ENCODE measurements at places on chromosomes 16 and 17. TPM values are rescaled to one million over a fixed set of nuclear protein-coding genes. Genes with fewer than 3 reads are reported as not detected.

Gene KLHL10
- total RNA-seq = 0.29 TPM

Gene BRIP1
- 0.26 TPM for total RNA-seq

- H3K36me3 ChIP-seq = peaks cover 3% of the 10 kb centered on the region
- no peak for DNase-seq
- no peak overlapping the region for H3K4me3 ChIP-seq
- no peaks in the 10 kb centered on the region for H3K27me3 ChIP-seq
Measured at GRCh38 chr16:87324411-87325275, 7.5 kb upstream of the C16orf95 start.

GRCh38 chr16:79190542-79190941 lies 410.0 kb downstream of the MAF start:
- H3K27ac ChIP-seq = no peak overlapping the region
- H3K4me1 ChIP-seq = no peaks in the 10 kb centered on the region
- H3K4me3 ChIP-seq = no peak overlapping the region
- H3K36me3 ChIP-seq = no peaks in the 10 kb centered on the region
- no peaks in the 10 kb centered on the region for H3K27me3 ChIP-seq

GRCh38 chr16:12543700-12544476 lies 259.8 kb downstream of the CPPED1 start:
- DNase-seq = no peak
- H3K36me3 ChIP-seq = no peaks in the 10 kb centered on the region
- H3K27ac ChIP-seq = no peak overlapping the region
- no peaks in the 10 kb centered on the region for H3K27me3 ChIP-seq
